ENCODE measurements at places on chromosomes 12 and 14. TPM values are rescaled to one million over a fixed set of nuclear protein-coding genes. Genes with fewer than 3 reads are reported as not detected.

Gene KLRC2
- total RNA-seq: 0.31 TPM

Gene SLC6A13
- total RNA-seq: 5.6 TPM

Gene ATXN7L3B
- total RNA-seq: 67.6 TPM

Gene FAM186B
- not detected for total RNA-seq

Gene ADAM20
- 9.4 TPM for total RNA-seq

Gene AP4S1
- 39.4 TPM for total RNA-seq

Gene ADCY4
- 3.1 TPM for total RNA-seq

Gene EMC9
- total RNA-seq: 10.0 TPM

Gene SPTLC2
- 31.6 TPM for total RNA-seq

Gene RECQL
- 28.2 TPM for total RNA-seq

Gene TMPO
- total RNA-seq: 177 TPM

Gene INHBE
- not detected for total RNA-seq

Gene MAX
- total RNA-seq: 55.4 TPM

Gene PARPBP
- 7.8 TPM for total RNA-seq

Gene HCAR2
- total RNA-seq: not detected

Gene TGM1
- 4.4 TPM for total RNA-seq

Gene ASIC1
- 37.6 TPM for total RNA-seq

Gene GYS2
- total RNA-seq: not detected

Gene FAM222A
- 5.9 TPM for total RNA-seq

Gene ACRBP
- 1.6 TPM for total RNA-seq

Gene E2F7
- total RNA-seq: 5.0 TPM

Gene TOMM20L
- not detected for total RNA-seq

Gene B4GALNT1
- total RNA-seq: 103 TPM

Gene PPM1A
- 86.7 TPM for total RNA-seq

Gene PHETA1
- total RNA-seq: 7.8 TPM

Gene SPIC
- not detected for total RNA-seq

Gene COQ6
- 37.9 TPM for total RNA-seq

Gene PRPH
- total RNA-seq: 2.2 TPM

Gene LRIG3
- 19.1 TPM for total RNA-seq

Gene TAS2R42
- not detected for total RNA-seq

Gene SLC7A8
- 5.0 TPM for total RNA-seq

Gene FAR2
- total RNA-seq: 37.9 TPM

Gene SOAT2
- not detected for total RNA-seq

Gene PDE3A
- total RNA-seq: 7.5 TPM

Gene TSPAN11
- 13.8 TPM for total RNA-seq

Gene DAZAP2
- 80.1 TPM for total RNA-seq

Gene CRIP2
- total RNA-seq: 104 TPM

Gene ERP29
- 27.2 TPM for total RNA-seq

Gene MLXIP
- total RNA-seq: 26.3 TPM

Gene CBLN3
- not detected for total RNA-seq

Gene TMPRSS12
- total RNA-seq: not detected

Gene SLC25A47
- not detected for total RNA-seq

Gene POTEG
- not detected for total RNA-seq

Gene AICDA
- not detected for total RNA-seq

Gene POLE2
- total RNA-seq: 9.4 TPM

Gene NKX2-1
- total RNA-seq: 1.6 TPM

Gene ITGB7
- total RNA-seq: not detected

Gene P2RX2
- not detected for total RNA-seq

Gene MFAP5
- total RNA-seq: not detected

Gene SLC5A8
- total RNA-seq: 2.8 TPM

Gene SYNE3
- total RNA-seq: 2.2 TPM

Gene OXA1L
- total RNA-seq: 46.0 TPM
